ENCODE measurements at places on chromosomes 11 and 22. TPM values are rescaled to one million over a fixed set of nuclear protein-coding genes. Genes with fewer than 3 reads are reported as not detected.

The UPK2 gene
- total RNA-seq = not detected

- H3K27me3 ChIP-seq = no peaks in the 10 kb centered on the region
- peaks cover 19% of the 10 kb centered on the region for H3K36me3 ChIP-seq
- peak within 1 kb of the TSS; percentile 89 for H3K4me3 ChIP-seq
Measured at GRCh38 chr11:47847892-47848699, at the start of gene NUP160. Gene NUP160, minus strand, starts transcription at chr11:47848350. Its CDS starts 32 bp downstream, at chr11:47848318.

DNA sequence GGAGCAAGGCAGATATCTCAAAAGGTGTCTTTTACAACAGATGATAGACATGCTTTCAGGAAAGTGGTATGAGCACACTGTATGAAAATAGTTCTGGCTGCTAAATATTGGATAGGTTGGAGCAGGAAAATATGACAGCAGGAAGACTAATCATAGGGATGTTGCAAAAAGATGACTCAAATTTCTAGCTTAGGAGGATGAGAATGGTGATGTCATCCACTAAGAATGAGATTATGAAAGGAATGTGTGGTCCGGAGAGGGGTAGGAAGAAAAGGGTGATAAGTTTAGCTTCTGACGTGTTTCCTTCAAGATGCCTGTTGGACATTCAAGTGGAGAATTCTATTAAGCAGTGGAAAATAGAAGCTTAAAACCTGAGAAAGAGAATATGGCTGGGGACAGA, 46.4 kb downstream of the RCN1 start:
- peaks cover 5% of the 10 kb centered on the region for H3K27me3 ChIP-seq
- no peak for DNase-seq
- H3K4me3 ChIP-seq = no peak overlapping the region

The WT1 gene
- total RNA-seq = not detected

- H3K4me1 ChIP-seq = no peaks in the 10 kb centered on the region
- DNase-seq = no peak
- H3K27me3 ChIP-seq = peaks cover 28% of the 10 kb centered on the region
Measured at GRCh38 chr11:68983801-68984200, 3.0 kb upstream of the MRGPRD start.

The PANX2 gene
- 0.83 TPM for total RNA-seq

DNA sequence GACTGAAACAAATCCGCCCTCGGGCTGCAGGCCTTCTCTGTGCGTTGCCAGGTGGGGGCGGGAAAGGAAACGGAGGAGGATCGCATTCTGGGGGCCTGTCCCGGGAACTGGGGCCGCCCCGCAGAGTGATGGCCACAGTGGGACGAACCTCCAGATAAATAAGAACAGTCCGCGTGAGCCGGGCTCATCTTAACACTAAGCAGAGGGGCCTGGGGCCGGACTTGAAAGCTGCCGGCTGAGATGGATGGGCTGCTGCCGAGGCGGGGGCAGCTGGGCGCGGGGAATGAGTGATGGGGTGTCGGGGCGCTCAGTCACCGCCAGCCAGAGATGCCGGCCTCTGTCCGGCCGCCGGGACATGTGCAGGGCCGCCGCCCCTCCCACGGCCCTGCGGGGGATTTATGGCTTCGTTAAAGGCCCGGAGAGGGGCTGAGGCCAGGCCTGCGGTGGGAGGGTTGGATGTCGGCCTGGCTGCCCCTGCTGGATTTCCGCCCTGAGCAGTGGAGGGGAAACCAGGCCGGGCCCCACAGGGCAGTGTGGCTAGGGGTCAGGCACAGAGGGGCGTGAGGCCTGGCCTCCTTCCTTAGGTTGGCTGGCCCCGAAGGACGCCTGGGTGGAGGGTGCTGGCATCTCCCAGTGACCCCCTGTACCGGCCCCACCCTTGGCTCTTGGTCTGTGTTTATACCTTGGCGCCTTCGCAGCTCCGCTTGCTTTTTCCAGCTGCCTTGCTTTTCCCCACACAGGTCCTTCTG, 45.3 kb upstream of the CD82 start:
- no peak overlapping the region for H3K4me3 ChIP-seq
- no peak overlapping the region for H3K27ac ChIP-seq
- H3K36me3 ChIP-seq = no peaks in the 10 kb centered on the region
- H3K4me1 ChIP-seq = peaks cover 3% of the 10 kb centered on the region

Measured in activated CD4-positive, alpha-beta memory T cell treated with anti-CD3 and anti-CD28 coated beads, Interleukin-2, amount 10 ng/mL, durations not matched to agents 7 days and 5 days (primary cell).